ENCODE measurements at places on chromosomes 7 and 10.

- DNase-seq: no peak
Observed at GRCh38 chr10:60573336-60573735, 183.7 kb upstream of the ANK3 start.

DNA sequence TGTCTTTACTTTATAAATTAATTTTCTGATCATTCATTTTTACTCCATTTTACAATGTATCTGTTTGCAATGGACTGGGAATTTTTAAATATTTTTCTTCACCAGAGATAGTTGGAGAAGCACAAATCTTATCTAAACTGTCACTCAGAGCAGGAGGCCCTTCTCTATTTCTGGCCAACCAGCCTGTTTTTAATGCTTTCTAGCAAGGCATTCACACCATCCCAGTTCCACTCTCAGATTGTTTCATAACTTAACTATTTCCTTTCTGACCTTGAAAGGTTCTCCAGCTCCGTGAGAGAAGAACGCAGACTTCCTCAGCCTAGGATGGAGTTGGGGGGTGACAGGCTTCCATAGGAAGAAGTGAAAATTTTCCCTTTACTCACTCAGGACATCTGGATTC is 155.8 kb downstream of the SKIDA1 start:
- no peak for DNase-seq

DNA sequence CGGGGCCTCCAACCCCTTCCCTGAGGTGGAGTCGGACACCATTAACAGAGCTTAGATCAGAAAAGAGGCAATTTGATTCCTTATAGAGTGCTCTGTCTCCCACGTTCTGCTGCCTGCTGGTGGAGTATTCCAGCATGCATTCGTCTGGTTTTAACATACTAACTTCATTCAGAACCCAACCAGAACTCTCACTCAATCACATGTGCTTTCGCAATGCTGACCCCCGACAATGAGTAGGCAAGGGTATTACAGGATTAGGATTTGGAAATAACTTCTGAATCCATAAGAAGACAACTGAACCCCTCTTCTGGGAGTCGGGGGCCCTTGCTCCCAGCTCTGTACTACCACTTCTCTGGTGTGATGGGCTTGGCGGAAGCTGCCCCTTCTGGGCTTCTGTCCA is 55.7 kb upstream of the HABP2 start:
- no peak for DNase-seq

- peak; percentile 56 for DNase-seq
Observed at GRCh38 chr7:26198133-26198780, 2.3 kb downstream of the HNRNPA2B1 start.

- DNase-seq: no peak
Observed at GRCh38 chr7:136964347-136964746, 95.9 kb downstream of the CHRM2 start.

- no peak for DNase-seq
Observed at GRCh38 chr7:111006040-111006439, 84.9 kb upstream of the LRRN3 start.
